Spleen (tissue), 13 donors: ENCODE measurements at places on chromosomes 4 and X. TPM values are rescaled to one million over a fixed set of nuclear protein-coding genes. Genes with fewer than 3 reads are reported as not detected.

PPP1R2C gene
- polyA plus RNA-seq, result not detected

CEP44 gene
- polyA plus RNA-seq, result 8.1 TPM

PDE6B gene
- 7.7 TPM for polyA plus RNA-seq

NR3C2 gene
- polyA plus RNA-seq, result 1.2 TPM

FRMPD3 gene
- 0.07 TPM for polyA plus RNA-seq

VAMP7 gene
- 24.7 TPM for polyA plus RNA-seq

HDAC8 gene
- 16.4 TPM for polyA plus RNA-seq

NAT8L gene
- 0.80 TPM for polyA plus RNA-seq

CC2D2A gene
- polyA plus RNA-seq, result 3.8 TPM

PPP4R3C gene
- not detected for polyA plus RNA-seq

GASK1B gene
- 3.0 TPM for polyA plus RNA-seq

INTS12 gene
- polyA plus RNA-seq, result 15.0 TPM

PRSS12 gene
- 0.12 TPM for polyA plus RNA-seq

ZNF630 gene
- polyA plus RNA-seq, result 1.0 TPM

IL3RA gene
- polyA plus RNA-seq, result 9.4 TPM

RIPPLY1 gene
- polyA plus RNA-seq, result not detected

POU3F4 gene
- not detected for polyA plus RNA-seq

OTC gene
- polyA plus RNA-seq, result not detected

TMSB15B gene
- 5.0 TPM for polyA plus RNA-seq

PRRG3 gene
- 0.06 TPM for polyA plus RNA-seq

PORCN gene
- polyA plus RNA-seq, result 7.3 TPM

CENPE gene
- 0.70 TPM for polyA plus RNA-seq

SYTL4 gene
- 1.2 TPM for polyA plus RNA-seq
